HS-27A (cell line): ENCODE measurements at places on chromosomes 4 and X.

DNA sequence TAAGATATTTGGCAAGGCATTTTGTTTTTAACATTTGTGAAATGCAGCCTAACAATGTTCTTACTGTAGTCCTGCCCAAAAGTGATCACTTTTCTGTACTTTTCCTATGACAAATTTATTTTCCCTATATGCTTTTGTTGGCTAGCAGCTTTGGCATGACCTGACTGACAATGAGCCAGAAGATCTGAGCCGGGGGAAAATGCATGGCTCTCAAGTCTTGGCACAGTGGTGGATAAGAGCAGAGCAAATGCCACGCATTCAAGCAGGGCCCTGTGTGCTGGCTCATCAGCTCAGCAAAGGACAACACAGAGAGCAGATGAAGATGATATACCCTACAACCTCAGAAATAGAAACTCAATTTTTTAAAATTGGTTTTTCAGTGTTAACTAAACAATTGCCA, 187.3 kb downstream of the ANAPC10 start:
- DNase-seq = no peak

DNA sequence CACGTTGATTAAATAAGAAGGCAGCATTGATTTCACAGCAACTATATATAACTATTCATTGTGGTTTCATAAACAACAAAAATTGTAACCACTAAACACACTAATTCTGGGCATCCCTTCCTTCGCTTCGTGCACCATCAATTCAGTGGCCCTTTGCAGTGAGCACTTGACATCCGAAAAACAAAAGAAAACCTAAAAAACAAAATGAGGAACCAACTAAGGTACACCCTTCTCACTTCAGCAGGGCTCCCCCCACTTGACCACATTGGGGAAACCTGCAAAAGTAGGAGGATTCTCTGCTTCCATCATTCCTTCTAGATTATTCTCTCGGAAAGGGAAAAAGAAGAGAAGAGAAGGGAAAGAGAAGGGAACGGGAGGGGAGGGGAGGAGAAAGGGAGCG, 28.3 kb downstream of the NBDY start:
- no peak for DNase-seq

DNA sequence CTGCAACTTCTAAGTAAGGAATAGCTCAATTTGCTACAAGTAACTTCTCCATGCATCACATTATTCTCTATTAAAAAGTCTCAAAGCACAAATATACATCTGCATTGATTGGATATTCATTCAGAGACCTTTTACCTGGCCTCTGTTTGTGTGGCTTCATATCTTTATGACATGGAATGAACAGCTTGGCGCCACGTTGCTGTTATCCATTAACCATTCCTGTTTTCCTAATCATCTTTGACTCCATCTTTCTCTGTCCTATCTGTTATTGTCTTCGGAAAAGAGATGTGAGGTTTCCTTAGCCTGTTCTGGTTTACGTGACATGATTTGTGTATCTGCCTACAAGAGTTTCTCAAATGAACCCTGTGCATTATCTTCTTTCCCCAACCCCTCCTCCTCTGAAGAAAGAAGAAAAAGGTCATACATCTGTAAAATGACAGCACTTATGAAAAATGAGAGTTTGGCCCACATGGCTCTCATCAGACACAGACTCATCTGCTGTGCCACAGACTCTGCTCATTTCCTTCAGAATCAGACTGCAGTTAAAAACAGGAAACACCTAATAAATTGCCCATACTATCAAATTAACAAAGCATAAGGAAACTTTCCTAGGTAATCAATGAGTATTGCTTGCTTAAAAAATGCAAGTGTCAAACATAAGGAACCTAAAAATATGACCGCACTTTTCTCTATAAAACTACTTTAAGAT, 347.6 kb upstream of the FAM241A start:
- DNase-seq = no peak

DNA sequence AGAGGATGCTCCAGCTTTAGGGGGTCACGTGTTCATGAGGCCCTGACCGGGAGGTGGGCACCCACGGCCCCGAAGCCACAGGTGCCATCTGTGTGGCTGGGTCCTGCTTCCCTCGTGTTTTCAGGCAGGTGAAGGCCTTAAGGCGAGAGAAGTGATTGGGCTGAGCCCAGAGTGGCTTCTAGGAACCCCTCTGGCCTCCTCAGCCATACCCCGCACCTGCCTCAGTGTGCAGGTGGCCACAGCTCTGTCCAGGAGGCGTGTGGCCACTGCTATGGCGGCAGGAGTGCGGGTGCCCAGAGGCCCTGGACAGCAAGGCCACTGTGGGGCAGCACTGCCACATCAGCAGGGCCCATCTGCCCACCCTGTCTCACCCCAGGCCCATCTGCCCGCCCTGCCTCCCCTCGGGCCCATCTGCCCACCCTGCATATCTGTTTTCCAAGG, 25.0 kb downstream of the NKX1-1 start:
- no peak for DNase-seq

DNA sequence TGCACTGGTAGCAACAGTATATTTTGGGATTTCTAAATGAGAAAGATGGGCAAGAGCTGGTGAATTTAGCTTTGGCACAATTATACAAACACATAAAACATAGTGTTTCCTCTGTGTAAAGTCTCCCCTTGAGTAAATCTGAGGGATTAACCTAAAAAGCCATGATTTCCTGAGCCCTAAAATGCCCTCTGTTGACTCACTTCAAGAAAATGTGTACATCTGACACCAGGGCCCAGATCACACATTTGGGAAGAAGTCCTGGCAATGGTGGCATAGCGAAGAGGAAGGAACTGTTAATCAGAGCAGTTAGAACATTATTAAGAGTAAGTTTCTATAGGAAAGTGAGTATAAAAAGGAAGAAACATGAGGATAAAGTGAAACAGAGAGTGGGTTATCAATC, 338.5 kb downstream of the SPOCK3 start:
- DNase-seq = peak; percentile 61

GRCh38 chr4:143486314-143486713, 27.2 kb upstream of the SMARCA5 start:
- no peak for DNase-seq

GRCh38 chr4:1239141-1239949, 9.6 kb downstream of the CTBP1 start:
- no peak for DNase-seq

DNA sequence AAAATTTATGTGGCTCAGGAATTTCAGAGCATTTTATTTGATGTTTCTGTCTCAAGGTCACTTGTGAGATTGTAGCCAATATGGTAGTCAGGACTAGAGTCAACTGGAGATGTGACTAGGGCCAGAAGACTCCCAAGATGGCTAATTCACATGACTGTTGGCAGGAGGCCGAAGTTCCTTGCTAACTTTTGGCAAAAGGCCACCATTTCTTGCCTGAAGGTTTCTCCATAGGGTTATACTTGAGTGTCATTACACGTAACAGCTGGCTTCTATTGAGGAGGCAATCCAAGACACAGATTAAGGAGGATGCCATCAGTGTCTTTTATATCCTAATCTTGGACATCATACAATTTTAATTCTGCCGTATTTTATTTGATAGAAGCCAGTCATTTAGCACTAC, 162.3 kb upstream of the MAOA start:
- DNase-seq = no peak

DNA sequence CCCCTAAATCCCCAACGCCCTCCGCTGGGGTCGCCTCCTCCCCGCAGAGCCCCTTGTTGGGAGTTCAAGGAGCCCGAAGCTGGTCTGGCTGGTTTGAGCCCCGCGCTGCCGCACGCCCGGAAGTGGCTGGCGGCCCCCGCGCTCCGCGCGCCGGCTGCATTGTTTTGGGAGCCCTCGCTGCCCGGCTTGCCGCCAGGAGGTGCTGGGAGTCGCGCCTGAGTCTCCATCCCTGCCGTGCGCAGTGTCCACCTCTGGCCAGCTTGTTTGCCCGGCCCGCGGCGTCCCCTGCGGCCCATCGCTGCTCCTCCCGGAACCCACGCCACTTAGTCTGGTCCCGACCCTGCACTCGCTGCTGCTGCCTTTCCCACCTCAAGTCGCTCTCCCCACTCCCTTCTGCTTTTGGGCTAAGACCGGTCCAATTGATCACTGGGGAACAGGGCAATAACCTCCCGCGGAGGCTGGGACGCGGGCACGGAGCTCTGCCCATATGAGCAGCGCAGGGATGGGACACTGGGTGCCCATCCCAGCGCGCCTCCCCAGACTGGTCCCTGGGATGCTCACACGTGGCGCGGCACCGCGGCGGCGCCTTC, 2.2 kb upstream of the SFRP2 start:
- no peak for DNase-seq
